ENCODE measurements at places on chromosomes 7 and 10. TPM values are rescaled to one million over a fixed set of nuclear protein-coding genes. Genes with fewer than 3 reads are reported as not detected.

The ALOX5 gene
- 15.3 TPM for polyA plus RNA-seq

- no peak for DNase-seq
Observed at GRCh38 chr7:139384611-139385010, 24.9 kb downstream of the LUC7L2 start.

DNA sequence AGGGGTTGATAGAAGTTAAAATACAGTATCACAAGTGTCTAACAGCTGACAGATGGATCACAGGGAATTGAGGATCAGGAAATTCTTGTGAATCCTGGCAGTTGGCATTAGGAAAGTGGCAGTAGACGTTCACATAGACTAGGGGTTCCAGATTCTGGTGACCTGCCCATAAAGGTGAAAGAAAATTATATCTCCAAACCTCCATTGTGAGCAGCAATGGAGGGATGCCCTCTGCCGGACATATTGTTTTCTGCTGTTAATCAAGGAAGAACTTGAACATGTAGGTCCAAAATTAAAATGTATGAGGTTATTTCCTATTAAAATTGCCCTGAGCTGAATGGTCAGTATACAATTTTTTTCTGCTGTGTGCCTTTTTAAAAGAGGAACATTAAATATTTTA, 5.1 kb downstream of the NME8 start:
- DNase-seq = no peak

- no peak for DNase-seq
Observed at GRCh38 chr10:44879531-44879899, 31.6 kb upstream of the TMEM72 start.
